ENCODE measurements at places on chromosomes 16 and 17.

- no peak for DNase-seq
Observed at GRCh38 chr16:4749700-4750257, 15.4 kb downstream of the DNAAF8 start.

GRCh38 chr17:1752425-1753262 lies 9.2 kb upstream of the SERPINF1 start:
- DNase-seq = no peak

DNA sequence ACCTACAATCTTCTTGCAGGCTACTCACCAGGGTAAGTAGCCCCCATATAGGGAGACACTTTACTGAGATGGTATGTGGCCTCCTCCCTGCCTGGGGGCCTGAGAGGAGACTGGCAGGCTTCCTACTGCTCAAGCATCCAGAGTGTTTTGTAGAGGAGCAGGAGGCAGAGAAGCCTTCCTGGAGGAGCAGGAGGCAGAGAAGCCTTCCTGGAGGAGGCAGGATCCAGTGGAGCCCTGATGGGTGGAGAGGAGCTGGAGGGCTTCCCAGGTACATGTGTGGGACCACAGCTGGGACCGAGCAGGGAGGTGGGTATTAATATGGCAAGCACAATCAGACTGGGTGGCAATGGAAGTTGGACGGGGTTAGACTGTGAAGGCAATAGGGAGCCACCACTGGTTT lies 2.1 kb upstream of the ADGRG5 start:
- DNase-seq = no peak

DNA sequence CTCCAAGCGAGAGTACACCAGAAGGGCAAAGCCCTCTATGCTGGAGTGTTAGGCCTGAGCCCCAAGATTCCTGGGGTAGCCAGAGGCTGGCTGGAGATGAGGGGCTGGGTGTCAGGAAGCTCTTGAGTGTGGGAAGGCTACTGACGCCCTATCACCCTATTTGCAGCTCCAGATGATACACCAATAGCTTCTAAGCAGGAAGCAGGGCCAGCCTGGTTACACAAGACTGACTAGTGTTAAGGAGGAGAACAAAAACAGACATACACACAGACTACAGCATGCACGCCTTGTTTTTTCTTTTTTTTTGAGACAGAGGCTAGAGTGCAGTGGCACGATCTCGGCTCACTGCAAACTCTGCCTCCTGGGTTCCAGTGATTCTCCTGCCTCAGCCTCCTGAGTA lies 15.9 kb downstream of the POLR3K start:
- no peak for DNase-seq

DNA sequence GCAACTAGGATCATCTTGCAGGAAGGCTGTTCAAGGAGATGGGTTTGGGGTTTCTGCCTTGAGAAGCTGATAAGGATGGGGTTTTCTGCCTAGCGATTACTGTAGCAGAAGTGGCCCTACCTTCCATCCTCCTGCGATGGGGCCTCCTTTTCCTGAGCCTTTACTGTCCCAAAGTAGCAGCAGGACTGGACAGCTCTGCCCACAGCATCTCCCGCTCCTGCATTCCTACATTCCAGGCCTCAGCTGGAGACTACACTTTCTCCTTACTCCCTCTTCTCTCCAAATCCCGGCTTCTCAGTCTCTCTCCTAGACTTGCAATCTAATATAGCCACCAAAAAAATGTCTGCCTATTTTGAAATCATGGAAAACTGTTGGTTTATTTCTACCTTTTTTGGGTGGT lies 355.4 kb downstream of the CA10 start:
- DNase-seq = no peak

DNA sequence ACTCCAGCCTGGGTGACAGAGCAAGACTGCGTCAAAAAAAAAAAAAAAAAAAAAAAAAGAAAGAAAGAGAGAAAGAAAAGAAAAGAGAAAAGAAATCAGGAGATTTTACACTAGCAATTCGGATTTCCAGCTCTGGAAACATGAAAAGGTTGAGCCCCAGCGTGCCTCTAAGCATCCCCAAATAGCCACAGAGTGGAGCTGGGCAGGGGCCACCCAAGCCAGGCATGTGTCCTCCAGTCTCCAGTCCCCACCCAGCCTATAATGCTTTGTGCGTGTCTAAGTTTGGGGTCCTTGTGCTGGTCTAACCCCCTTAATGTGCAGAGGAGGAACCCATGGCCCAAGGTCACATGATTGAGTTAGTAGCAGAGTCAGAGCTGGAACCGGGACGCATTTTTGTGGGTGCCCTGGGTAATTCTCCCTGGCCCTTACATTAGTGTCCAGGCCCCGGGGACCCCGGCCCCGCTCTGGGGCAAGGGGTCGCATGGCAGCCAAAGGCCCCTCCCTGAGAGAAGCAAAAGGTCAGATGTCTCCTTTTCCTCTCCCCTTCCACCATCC lies 19.9 kb downstream of the ADAM11 start:
- DNase-seq = no peak

DNA sequence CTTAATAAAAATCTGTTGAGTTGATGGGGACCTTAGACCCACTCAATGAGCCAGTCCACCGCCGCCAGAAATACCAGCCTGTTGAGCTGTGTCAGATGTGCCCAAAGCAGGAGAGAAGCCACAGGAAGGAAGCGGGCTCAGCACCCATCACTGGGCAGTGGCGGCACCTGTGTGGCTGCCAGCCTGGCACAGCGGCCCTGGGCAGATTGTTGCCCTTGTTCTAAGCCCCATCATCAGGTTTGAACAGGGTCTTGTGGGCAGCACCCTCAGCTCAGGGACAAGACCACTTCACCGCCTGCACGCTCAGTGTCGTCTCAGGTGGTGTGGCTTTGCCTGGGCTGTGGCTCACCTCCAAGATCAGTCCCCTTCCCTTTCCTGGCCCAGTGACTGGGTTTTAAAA lies 9.3 kb downstream of the ENDOV start:
- no peak for DNase-seq

DNA sequence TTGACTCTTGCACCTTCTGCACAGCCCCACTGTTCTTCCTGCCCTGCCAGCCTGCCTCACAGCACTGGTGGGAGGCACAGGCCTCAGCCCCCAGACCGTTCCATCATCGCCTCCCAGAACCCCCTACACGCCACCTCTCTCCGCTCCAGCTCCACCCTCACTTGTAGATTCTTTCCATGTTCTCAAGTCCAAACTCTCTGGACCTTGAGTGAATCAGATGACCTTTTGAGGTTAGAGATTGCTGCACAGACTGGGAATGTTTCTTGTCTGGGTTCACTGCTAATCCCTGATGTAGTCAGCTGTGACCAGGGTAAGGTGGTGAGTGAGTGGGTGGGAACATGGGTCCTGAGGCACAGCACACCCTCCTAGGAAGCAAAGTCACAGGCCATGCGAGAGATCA lies 272.4 kb downstream of the IRF8 start:
- DNase-seq = no peak

GRCh38 chr17:39861235-39861634 lies 2.9 kb downstream of the IKZF3 start:
- no peak for DNase-seq

GRCh38 chr17:61002316-61002736 lies 324.7 kb downstream of the BCAS3 start:
- no peak for DNase-seq

- no peak for DNase-seq
Observed at GRCh38 chr16:69064764-69065313, 40.6 kb upstream of the HAS3 start.

DNA sequence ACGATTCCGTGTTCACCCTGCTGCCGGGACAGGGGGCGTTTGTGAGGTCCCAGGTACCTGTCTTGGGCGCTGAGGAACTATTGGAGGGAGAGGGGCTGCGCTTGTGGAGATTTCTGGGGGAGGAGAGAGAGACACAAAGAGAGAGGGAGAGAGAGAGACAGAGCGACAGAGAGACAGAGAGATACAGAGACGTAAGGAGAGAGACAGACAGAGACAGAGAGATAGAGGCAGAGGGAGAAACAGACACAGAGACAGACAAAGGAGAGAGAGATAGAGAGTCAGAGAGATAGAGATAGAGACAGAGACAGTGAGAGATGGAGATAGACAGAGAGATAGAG lies 24.5 kb upstream of the ITGAX start:
- no peak for DNase-seq

DNA sequence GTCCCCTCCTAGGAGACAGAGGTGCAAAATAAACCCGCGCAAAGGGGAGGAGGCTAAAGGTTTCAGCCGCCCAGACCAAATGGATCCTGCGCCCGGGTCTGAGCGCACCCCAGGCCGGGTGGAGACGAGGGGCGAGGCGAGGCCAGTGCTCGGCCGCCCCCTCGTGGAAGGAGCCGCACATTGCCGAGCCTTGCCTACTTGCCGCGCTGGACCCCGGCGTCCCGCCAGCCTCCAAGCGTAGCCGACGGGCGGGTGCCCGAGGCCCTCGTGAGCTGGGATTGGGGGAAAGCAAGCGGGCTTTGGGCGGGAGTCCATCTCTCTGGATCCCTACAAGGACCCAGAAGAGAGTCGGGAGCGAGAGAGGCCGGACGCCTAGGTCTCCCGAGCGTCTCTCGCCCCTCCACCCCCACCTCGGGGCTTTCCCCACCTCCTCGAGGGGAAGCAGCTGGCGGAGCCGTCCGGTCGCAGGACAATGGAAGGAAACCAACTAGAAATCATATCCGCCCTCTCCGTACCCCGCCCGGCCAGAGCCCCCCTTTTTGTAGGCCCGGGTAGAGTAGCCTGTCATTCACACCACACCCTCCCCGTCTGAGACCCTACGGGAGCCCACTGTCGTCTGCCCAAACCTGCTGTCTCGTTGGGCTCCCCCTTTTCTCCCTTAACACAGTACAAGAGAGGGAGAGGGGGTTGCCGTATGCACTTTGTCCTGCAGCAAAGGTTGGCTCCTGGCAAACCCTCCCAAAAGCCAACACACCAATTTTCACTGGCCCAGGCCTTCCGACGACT lies 664 bp upstream of the BCL6B start:
- no peak for DNase-seq

- DNase-seq = no peak
Observed at GRCh38 chr16:17412221-17412620, 58.5 kb downstream of the XYLT1 start.

- no peak for DNase-seq
Observed at GRCh38 chr17:65218261-65218660, 81.1 kb downstream of the RGS9 start.

GRCh38 chr17:80855196-80855947 lies 136.3 kb upstream of the CHMP6 start:
- no peak for DNase-seq

DNA sequence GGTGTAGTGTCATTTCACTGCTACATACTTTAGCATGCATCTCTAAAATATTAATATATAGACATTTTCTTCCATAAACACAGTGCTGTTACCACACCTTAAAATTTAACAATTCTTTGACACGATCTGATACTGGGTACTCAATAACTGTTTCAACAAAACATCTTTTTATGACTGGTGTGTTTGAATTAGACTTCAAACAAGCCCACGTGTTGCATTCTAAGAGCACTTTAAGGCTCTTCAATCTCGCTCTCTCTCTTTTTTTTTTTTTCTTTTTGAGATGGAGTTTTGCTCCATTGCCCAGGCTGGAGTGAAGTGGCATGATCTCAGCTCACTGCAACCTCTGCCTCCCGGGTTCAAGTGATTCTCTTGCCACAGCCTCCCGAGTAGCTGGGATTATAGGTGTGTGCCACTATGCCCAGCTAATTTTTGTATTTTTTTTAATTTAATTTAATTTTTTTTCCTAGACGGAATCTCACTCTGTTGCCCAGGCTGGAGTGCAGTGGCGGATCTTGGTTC lies 15.8 kb upstream of the SLC46A1 start:
- no peak for DNase-seq

DNA sequence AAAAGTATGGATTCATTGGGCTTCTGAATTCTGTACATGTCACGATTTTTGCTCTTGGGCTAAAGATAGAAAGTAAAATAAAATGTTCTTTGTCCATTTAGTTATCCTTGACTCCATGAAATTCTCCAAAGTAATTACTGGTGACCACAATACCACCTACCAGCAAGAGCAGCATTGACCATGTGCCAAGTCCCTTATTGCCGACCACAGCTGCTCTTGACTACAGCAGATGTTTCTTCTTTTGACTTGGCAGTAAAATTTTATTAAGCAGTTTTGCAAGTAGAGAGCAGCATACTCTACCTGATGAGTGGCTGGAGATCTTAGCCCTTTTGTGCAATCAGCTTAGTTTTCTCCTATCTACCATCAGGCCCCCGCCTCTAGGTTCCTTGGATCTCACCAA lies 152.2 kb upstream of the TBX2 start:
- DNase-seq = no peak

DNA sequence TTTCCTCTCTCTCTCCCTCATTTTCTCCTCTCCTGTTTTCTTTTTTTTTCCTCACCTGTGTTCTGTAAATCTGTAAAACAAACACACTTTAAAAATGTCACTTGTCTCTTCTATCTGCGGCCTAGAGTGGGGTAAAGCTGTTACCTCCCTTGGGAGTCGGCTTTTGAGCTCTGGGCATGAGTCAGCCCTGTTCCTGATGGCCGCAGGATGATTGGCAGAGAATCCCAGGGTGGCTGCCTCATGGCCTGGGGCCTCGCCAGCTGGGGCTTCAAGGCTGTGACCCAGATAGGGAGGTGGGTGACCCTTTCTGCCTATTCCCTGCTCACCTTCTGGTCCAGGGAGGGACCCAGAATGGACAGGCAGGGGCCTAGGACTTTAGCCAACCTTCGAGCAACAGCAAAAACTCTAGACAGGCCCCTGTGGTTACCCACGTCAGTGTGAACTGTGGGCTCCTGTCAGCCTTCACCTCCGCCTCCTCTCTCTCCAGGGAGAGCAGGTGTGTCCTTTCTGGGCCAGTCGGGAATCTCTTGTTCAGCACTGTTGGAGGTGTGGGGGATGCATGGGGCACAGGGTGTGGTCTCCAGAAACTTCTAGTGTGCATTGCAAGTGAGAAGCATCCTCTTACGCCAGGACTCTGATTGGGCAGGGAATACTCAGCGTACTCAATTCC lies 87.4 kb downstream of the RAP1GAP2 start:
- no peak for DNase-seq

DNA sequence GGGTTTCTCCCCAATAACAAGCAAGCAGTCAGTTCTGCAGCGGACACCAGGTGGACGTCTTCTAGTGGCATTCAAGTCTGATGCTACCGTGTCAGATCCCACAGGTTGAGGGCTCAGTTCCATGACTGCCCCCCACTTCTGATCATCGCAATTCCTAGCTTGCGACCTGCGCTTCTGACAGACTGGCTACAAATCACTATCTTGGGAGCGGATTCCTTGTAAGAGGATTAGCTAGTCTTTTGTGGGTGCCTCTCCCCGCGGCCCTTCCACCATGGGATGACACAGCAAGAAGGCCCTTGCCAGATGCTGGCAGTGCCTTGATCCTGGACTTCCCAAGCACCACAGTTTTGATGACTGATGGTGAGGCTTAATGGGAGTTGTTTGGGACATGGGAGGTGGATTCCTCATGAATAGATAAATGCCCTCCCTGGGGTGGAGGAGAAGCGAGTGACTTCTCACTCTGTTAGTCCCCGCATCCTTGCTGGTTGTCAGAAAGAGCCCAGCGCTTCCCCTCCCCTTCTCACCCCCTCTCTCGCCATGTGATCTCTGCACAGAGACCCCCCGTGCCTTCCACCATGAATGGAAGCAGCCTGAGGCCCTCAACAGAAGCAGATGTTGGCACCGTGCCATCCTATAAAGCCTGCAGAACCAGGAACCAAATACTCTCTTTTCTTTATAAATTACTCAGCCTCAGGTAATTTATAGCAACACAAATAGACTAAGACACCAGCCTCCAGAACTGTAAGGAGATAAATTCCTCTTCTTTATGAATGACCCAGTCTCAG lies 19.1 kb downstream of the CDIP1 start:
- DNase-seq = no peak
